ENCODE measurements at places on chromosomes 1 and 21.
A peak's percentile ranks its signal among the peaks of the same experiment; 100 is the strongest.

GRCh38 chr1:169086603-169087455 is 19.7 kb upstream of the ATP1B1 start:
- H3K27me3 ChIP-seq, result no peaks in the 10 kb centered on the region
- H3K27ac ChIP-seq, result no peak overlapping the region
- no peak for DNase-seq
- H3K4me3 ChIP-seq, result no peak overlapping the region

- no peaks in the 10 kb centered on the region for H3K27me3 ChIP-seq
- H3K4me1 ChIP-seq, result peaks cover 74% of the 10 kb centered on the region
- peak overlapping the region; percentile 97 for H3K27ac ChIP-seq
These were observed 48.9 kb downstream of the RASSF5 start for GRCh38 chr1:206556047-206556749.

GRCh38 chr1:41478118-41478748 is 6.2 kb downstream of the EDN2 start:
- no peak for DNase-seq
- H3K36me3 ChIP-seq, result no peaks in the 10 kb centered on the region
- H3K4me3 ChIP-seq, result no peak overlapping the region
- H3K27ac ChIP-seq, result no peak overlapping the region
- H3K27me3 ChIP-seq, result peaks cover 2% of the 10 kb centered on the region

DNA sequence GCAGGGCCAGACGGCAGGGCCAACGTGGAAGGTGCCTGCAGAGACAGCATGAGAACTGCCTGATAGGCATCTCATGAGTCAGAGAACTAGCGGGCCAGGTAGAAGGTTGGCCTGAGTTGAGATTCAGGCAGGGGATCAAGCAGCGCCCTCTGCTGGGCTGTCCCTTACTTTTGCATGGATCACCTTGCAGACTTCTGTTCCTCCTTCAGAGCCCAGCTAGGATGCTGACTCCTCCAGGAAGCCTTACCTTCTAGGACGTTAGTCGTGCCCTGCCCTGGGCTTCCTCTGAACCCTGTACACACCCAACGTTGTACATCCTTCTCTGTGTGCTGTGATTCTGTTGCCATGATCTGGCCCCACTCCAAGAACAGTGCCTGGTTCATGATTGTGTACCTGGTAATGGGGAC is 231.3 kb upstream of the VAMP3 start:
- DNase-seq, result no peak
- peaks cover 28% of the 10 kb centered on the region for H3K27me3 ChIP-seq
- no peaks in the 10 kb centered on the region for H3K4me1 ChIP-seq
- H3K4me3 ChIP-seq, result no peak overlapping the region
- H3K36me3 ChIP-seq, result no peaks in the 10 kb centered on the region
- no peak overlapping the region for H3K27ac ChIP-seq

- H3K4me1 ChIP-seq, result no peaks in the 10 kb centered on the region
- H3K27me3 ChIP-seq, result no peaks in the 10 kb centered on the region
- DNase-seq, result no peak
- peak overlapping the region; percentile 28 for H3K27ac ChIP-seq
- peaks cover 94% of the 10 kb centered on the region for H3K36me3 ChIP-seq
These were observed 9.1 kb downstream of the TOR3A start for GRCh38 chr1:179090923-179091322.

DNA sequence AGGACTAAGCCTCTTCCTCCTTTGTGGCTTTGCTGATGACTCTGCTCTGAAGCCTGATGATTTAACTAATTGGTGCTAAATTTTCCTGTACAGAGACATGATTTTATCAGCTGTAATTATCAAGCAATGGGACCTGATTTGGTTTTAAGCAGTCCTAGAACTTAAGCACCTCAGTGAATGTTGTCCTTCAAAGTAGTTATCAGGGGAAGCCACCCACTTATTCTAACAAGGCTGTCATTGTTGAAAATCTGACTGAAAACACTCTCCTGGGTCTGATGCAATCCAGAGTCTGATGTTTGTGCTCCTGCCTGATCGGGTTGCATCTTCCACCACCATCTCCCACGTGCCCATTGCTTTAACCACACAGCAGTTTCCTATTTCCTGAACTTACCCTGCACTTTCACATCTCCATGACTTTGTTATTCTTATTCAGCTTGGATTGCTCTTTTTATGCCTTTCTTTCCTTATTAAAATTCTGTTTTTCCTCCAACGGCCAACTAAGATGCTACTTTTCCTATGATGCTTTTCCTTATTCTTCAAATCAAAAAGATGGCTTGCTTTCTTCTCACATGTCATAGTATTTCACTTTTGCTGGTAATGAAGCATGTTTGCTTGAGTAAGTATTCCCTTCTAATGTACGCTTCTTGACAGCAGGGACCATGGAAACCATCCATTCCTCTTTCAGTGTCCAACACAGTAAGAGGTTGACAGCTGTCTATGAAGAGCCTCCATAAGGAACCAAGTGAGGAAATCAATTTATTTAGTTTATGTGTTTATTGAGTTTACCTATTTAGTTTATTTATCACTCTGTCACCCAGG is 55.0 kb downstream of the S1PR1 start:
- no peak for DNase-seq
- H3K4me1 ChIP-seq, result peaks cover 82% of the 10 kb centered on the region
- H3K36me3 ChIP-seq, result no peaks in the 10 kb centered on the region
- no peaks in the 10 kb centered on the region for H3K27me3 ChIP-seq
- H3K27ac ChIP-seq, result peak overlapping the region; percentile 82
- peak overlapping the region; percentile 26 for H3K4me3 ChIP-seq

DNA sequence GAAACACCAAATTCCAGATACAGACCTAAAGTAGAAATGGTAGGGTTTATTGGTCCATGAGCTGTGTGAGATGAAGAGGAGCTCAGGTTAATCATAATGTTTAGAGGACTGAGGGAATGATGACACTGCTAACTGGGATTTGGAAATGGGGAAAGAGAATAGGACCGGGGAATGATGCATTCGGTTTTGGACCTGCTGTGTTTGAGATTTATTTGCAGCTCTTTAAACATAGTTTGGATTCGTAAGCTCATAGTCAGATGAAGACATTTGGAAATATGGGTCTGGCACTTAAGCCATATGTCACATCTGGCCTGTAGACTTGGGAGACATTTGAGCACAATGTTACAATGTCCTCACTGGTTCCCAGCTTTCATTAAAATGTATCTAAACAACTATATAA is 127.9 kb upstream of the DUSP10 start:
- no peak overlapping the region for H3K4me3 ChIP-seq
- H3K27ac ChIP-seq, result no peak overlapping the region
- no peaks in the 10 kb centered on the region for H3K27me3 ChIP-seq
- no peaks in the 10 kb centered on the region for H3K36me3 ChIP-seq
- no peak for DNase-seq
- H3K4me1 ChIP-seq, result no peaks in the 10 kb centered on the region

DNA sequence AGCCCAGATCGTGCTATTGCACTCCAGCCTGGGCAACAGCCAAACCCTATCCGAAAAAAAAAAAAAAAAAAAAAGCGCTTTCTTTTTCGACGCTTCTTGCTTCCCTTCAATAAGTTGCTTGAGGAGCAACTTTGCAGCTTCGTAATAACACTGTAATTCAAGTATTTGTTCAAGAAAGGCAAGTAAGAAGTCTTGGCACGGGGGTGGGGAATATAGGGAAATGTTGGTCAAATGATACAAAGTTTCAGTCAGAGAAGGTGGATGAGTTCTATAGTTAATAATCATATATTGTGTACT is 871 bp upstream of the PSMA5 start:
- H3K27me3 ChIP-seq, result no peaks in the 10 kb centered on the region
- no peak for DNase-seq
- H3K4me3 ChIP-seq, result peak overlapping the region; percentile 94
- H3K4me1 ChIP-seq, result peaks cover 34% of the 10 kb centered on the region

- no peak for DNase-seq
- H3K4me1 ChIP-seq, result no peaks in the 10 kb centered on the region
- H3K27ac ChIP-seq, result no peak overlapping the region
- no peaks in the 10 kb centered on the region for H3K27me3 ChIP-seq
- H3K4me3 ChIP-seq, result no peak overlapping the region
- no peaks in the 10 kb centered on the region for H3K36me3 ChIP-seq
These were observed 78.5 kb upstream of the ADAMTS5 start for GRCh38 chr21:27045281-27045985.

DNA sequence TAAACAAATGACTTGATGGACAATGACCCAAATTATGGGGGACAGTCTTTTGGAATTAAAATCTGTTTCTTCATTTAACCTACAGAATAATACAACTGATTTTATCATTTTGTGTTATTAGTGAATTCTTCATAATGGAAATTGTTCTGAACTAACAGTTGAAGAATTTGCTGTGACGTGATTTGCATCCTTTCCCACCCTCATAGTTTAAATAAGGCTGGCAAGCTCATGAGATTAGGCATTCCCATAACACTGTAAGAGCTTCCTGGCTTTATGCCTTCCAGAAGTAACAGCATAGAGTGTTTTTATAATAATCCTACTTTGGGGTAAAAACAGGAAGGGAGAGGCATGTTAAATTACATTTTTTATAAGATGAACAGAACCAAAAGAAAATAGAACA is 95.7 kb downstream of the ATP6V1G3 start:
- H3K36me3 ChIP-seq, result no peaks in the 10 kb centered on the region
- peaks cover 3% of the 10 kb centered on the region for H3K4me1 ChIP-seq
- peaks cover 5% of the 10 kb centered on the region for H3K27me3 ChIP-seq
- no peak overlapping the region for H3K4me3 ChIP-seq
- DNase-seq, result no peak

- H3K4me1 ChIP-seq, result peaks cover 25% of the 10 kb centered on the region
- H3K4me3 ChIP-seq, result no peak overlapping the region
- peaks cover 52% of the 10 kb centered on the region for H3K36me3 ChIP-seq
- H3K27ac ChIP-seq, result peak overlapping the region; percentile 10
These were observed 114.5 kb downstream of the KIAA0319L start for GRCh38 chr1:35442734-35443133.

GRCh38 chr1:54477153-54477561 is 70.9 kb upstream of the ACOT11 start:
- peak overlapping the region; percentile 6 for H3K27ac ChIP-seq
- H3K4me1 ChIP-seq, result peaks cover 63% of the 10 kb centered on the region
- H3K27me3 ChIP-seq, result peaks cover 5% of the 10 kb centered on the region
- H3K36me3 ChIP-seq, result no peaks in the 10 kb centered on the region
- H3K4me3 ChIP-seq, result no peak overlapping the region

- peaks cover 3% of the 10 kb centered on the region for H3K27me3 ChIP-seq
- no peak overlapping the region for H3K4me3 ChIP-seq
- peak overlapping the region; percentile 47 for H3K27ac ChIP-seq
- H3K4me1 ChIP-seq, result no peaks in the 10 kb centered on the region
- no peak for DNase-seq
- peaks cover 66% of the 10 kb centered on the region for H3K36me3 ChIP-seq
These were observed 6.2 kb upstream of the BMP8A start for GRCh38 chr1:39485046-39485803.

DNA sequence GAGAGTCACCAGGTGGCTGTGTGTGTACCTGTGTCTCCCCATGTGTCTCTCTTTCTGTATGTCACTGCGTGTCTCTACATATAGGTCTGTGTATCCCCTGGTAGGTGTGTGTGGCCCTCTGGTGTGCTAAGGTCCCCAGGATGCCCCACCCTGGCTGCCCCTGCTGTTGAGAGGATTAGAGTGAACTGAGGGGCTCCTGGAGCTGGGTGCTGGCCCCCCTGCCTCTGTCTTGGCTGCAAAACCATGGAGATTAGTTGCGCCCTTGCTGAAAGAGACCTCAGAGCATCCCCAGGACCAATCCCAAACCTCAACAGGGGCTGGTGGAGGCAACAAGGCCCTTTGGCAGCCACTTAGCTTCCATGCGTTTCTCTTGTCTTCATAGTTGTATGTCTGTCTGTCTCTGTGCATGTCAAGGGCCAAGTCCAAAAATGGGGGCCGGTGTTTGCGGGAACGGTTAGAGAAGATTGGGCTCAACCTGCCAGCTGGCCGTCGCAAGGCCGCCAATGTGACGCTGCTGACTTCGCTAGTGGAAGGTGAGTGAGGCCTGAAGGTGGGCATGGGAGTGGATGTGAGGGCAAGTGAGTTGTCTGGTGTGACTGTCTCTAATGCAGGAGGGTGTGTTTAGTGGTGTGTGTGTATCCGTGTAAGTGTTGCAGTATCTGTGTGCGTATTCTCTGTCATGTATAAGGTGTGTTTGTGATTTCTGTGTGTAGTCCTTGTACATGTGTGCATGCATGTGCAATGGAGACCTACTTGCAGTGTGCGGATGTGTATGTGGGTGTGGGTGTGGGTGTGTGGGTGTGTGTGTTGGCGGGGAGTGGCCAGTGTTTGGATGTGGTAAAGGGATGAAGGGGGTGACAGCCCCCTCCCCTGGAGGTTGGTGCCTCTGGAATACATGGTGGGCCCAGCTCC is 16.7 kb downstream of the TFAP2E start:
- H3K27me3 ChIP-seq, result no peaks in the 10 kb centered on the region
- peak overlapping the region; percentile 18 for H3K27ac ChIP-seq
- peaks cover 4% of the 10 kb centered on the region for H3K36me3 ChIP-seq
- no peak overlapping the region for H3K4me3 ChIP-seq
- DNase-seq, result no peak

DNA sequence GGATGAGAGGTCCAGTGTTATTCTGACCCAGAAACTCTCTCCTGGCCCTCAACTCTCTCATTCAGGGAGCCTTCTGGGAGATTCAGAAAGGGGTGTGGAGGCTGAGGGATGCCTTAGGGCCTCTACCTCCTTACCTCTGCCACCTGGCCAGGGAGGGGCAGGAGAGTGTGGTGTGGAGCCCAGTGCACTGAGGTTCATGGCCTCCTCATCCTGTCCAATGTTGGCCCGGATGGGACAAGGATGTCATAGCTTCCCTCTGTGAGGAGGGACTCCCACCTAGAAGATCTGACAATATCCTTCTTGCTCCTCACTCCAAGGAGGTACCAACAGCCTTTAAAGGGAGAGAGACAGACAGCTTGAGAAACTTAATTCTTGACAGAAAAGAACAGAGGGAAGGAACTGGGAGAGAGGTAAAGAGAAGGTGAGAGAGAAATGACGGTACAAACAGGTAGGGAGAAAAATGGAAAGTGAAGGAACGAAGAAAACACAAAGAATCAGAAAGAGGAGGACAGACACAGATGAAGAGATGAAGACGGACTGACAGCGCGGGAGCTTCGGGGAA is 779 bp downstream of the BEND5 start:
- H3K4me1 ChIP-seq, result peaks cover 46% of the 10 kb centered on the region
- peak overlapping the region; percentile 81 for H3K27ac ChIP-seq
- DNase-seq, result peak; percentile 33
- H3K36me3 ChIP-seq, result peaks cover 3% of the 10 kb centered on the region
- peaks cover 15% of the 10 kb centered on the region for H3K27me3 ChIP-seq
- H3K4me3 ChIP-seq, result peak overlapping the region; percentile 77

GRCh38 chr1:203326830-203327683 is 21.7 kb downstream of the BTG2 start:
- H3K27me3 ChIP-seq, result no peaks in the 10 kb centered on the region
- DNase-seq, result peak; percentile 94
- H3K4me3 ChIP-seq, result peak overlapping the region; percentile 72
- no peaks in the 10 kb centered on the region for H3K36me3 ChIP-seq
- H3K27ac ChIP-seq, result peak overlapping the region; percentile 92

GRCh38 chr21:44529011-44529421 is 11.0 kb downstream of the KRTAP10-1 start:
- no peak overlapping the region for H3K27ac ChIP-seq
- no peak overlapping the region for H3K4me3 ChIP-seq
- H3K27me3 ChIP-seq, result no peaks in the 10 kb centered on the region
- no peaks in the 10 kb centered on the region for H3K36me3 ChIP-seq
- H3K4me1 ChIP-seq, result no peaks in the 10 kb centered on the region
- peak; percentile 16 for DNase-seq

GRCh38 chr21:16117851-16118590 is 388.2 kb downstream of the USP25 start:
- H3K36me3 ChIP-seq, result no peaks in the 10 kb centered on the region
- H3K4me3 ChIP-seq, result no peak overlapping the region
- no peak overlapping the region for H3K27ac ChIP-seq
- no peak for DNase-seq
- no peaks in the 10 kb centered on the region for H3K4me1 ChIP-seq
